ENCODE measurements at places on chromosomes 3 and 15. TPM values are rescaled to one million over a fixed set of nuclear protein-coding genes. Genes with fewer than 3 reads are reported as not detected.

- no peak for DNase-seq
Observed at GRCh38 chr3:56800130-56800831, 1.5 kb downstream of the ARHGEF3 start.

B3GNT5 gene
- polyA plus RNA-seq: 25.4 TPM

- no peak for DNase-seq
Observed at GRCh38 chr15:52101542-52102323, 10.8 kb downstream of the BCL2L10 start.

DNA sequence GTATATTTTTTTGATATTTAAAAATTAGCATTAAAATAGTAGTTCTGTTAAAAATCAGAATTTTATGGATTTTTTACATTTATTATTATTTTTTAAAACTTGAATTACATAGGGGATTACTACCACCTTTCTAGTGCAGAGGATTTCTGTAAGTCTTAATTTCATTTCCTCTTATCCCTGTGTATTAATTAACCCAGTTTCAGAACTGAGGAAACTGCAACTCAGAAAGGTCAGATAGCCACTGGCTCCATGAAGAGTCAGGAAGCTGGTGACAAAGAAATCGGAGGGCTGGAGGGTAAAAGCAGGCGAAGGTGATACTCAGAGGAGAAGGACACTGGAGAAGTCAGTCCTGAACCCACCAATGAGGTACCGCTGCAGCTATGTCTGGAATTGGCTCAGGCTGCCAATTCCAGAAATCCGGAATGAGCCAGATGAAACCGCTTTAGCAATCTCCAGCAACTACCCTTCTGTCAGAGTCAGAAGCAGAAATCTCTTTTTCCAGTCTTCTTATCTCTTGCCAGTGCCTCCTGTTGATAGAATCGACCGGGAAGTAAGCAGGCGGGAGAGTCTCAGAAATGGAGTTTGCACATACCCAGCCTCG is 308.5 kb downstream of the SV2B start:
- DNase-seq: no peak

- no peak for DNase-seq
Observed at GRCh38 chr3:52245322-52246263, at the start of gene PPM1M. PPM1M (plus strand) TSS chr3:52245759; CDS start chr3:52245825, 66 bp downstream.

GRCh38 chr3:69925506-69925905 is 74.0 kb upstream of the SAMMSON start:
- DNase-seq: no peak

AGBL1 gene
- polyA plus RNA-seq: 0.09 TPM

DNA sequence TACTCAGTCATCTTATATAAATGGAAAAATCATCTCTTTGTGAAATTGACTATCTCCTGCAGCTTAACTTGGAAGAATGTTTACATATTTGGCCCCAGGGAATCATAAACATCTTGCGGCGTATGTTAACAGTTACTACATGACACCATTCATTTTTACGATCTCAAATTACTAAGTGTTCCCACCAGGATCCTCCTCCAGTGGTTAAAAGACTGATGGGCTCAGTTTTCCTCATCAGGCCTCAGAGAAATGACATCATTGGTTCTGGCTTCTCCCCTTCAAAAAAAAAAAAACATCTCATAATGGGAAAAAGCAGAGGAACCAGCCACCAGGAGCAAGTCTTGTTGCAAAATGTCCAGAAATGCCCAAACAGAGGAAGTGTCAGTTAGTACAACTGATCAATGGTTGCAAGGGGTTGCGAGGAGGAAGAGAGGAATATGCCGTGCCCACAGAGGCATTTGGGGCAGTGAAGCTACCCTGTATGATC is 70.5 kb upstream of the LIPC start:
- DNase-seq: no peak

GRCh38 chr3:171933441-171933840 is 90.3 kb downstream of the TMEM212 start:
- DNase-seq: no peak

ALDH1L1 gene
- 23.7 TPM for polyA plus RNA-seq
